ENCODE measurements at places on chromosomes 5 and 9.

GRCh38 chr5:71957292-71957898 lies 149.9 kb upstream of the MAP1B start:
- no peak for DNase-seq

- peak; percentile 38 for DNase-seq
Measured at GRCh38 chr5:137751869-137752491, 2.2 kb downstream of the HNRNPA0 start.

DNA sequence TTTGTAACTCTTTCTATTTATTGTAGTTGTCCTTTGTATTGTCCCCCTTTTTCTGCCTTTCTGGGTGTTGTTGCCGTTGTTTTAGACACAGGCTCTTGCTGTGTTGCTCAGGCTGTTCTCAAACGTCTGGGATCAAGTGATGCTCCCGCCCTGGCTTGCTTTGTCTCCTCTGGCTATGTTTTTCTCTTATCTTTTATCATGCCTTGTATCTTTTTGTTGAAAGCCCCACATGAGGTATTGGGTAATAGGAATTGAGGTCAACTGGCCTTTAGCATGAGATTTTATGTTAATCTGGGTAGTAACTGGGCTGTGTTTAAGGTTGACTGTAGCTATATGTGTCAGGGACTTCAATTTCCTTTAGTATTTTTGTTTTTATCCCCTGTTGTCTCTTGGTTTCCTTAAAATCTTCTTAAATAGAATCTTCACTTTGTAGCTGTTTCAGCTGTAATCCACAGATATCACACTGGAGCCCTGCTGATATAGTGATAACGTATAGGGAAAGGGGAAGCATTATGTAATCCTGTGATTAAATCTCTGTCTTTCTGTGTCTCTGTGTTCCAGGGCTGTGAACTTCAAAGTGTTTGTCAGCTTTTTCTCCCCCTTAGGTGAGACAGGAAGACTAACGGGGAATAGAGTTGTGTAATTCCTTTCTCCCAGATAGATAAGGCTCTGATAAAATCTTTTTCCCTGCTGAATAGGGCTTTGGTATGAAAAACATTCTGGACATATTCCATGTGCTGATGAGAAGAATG lies 25.9 kb upstream of the CACNA1B start:
- no peak for DNase-seq

GRCh38 chr5:174573221-174573994 lies 151.0 kb upstream of the MSX2 start:
- no peak for DNase-seq

- no peak for DNase-seq
Measured at GRCh38 chr5:151051931-151052608, 28.8 kb downstream of the TNIP1 start.

DNA sequence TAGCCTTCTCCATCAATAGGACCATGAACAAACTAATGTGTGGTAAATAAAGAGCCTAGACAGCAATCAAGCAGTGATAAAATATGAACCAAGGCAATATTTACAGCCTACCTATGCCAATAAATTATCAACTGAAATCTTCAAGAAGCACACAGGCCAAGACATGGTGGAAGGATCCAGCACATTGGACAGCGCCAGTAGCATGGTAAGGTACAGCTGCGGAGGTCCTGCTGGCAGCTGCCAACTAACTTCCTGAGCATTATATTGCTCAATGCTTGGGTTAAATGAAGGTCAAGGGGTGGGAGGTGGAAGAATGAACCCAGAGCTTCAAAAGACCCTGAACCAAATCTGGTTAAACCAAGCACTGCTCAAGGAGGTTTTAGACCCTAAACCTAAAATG lies 16.5 kb upstream of the SPDL1 start:
- no peak for DNase-seq

DNA sequence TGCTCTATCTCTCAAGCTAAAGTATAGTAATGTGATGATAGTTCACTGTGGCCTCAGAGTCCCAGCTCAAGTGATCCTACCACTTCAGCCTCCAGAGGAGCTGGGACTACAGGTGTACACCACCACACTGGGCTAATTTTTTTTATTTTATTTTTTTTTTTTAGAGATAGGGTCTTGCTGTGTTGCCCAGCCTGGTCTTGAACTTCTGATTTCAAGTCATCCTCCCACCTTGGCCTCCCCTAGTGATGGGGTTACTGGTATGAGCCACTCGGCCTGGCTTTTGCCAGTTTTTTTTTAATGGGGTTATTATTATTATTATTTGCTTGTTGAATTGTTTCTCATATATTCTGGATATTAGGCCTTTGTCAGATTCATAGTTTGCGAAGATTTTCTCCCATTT lies 13.2 kb downstream of the FAF2 start:
- no peak for DNase-seq

- no peak for DNase-seq
Measured at GRCh38 chr9:124133727-124134126, 122.2 kb downstream of the LHX2 start.

DNA sequence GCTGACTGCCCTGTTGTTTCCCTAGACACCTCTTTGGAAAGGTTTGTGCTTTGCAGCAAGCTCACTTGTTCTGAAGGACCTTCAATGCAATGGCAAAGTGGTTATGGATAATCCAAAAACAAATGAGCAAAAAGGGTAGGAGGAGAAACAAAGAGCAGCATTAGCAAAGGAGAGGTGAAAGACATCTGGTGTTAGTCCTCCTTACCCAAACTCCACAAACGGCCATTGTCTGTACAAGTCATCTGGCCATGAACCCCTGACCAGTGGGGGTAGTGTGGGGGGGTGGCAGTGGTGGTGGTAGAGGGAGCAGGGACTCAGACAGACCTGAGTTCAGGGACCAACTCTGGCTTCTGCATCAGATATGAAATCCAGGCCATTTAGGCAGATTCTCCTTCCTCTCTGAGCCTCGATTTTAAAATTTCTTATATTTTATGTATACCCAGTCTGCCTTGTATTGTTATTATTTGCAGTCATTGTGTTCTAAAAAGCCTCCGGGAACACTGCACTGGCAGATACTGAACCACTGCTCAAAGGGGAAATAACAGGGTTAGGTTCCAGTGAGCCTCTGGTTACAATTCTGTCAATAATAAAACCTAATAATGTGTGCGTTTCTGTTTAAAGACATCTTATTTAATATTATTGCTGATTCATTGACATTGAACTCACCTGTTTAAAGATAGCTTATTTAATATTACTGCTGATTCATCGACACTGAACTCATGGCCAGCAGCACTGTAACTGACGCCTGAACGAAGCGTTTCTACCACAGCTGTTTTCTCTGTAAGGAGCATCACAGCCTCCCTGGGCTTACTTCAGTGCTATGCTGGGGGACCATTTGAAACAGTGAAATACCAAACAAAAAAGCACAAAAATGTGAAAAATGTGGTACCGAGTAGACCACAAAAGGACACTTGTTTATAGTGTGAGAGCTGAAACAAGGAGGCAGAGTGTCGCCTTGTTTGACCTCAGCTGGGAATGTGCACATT lies 156.0 kb downstream of the SEC61B start:
- DNase-seq, result no peak

DNA sequence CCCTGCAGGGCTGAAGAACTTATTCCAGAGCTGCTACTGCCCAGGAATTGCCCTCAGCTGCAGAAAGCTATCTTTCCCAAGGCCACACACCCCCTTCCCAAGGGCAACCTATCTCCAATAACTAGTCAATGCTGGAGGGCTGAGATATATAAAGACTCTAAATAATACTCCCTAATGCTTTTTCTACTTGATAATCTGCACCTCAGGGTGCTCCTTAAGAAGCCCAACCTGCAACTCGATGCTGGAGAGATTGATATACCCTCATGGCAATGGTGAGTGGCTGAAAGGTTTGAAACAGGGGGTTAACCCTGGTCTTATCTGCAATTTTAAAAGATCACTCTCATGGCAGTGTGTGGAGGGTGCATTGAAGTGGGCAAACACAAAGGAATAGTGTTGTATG lies 142.7 kb upstream of the APC start:
- DNase-seq, result no peak

- no peak for DNase-seq
Measured at GRCh38 chr5:43245724-43246385, 53.8 kb downstream of the NIM1K start.

DNA sequence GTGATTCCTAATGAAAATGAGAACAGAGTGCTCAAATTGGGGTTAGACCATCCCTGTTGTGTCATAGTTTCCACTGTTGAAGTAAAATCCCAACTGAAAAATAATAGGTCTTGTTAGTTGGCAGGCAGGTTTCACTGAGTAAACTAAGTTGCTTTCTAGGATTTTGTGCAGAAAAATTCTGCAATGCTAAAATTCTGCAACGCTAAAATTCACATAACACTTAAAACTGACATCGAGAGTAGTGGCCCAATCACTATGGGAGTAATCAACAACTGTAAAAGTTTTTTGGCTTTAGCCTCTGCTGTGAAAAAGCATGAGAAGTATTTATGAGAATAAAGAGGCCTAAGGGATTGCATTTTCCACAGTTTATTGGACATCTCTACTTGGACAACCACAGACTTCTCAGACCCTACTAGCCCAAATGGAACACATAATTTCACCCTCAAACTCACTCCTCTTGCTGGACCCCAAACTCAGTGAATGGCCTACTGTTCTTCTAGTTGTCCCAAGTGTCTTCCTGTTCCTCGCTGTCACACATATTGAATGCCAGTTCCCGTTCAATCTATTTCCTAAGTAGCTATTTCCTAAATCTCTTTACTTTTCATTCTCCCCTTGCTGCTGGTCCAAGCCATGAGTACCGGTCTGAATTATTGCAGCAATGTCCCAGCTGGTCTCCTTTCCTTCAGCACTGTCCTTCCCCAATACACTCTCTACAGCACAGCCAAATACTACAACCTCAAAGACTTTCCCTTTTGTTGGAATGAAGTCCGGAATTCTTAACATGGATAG lies 355.4 kb downstream of the PDE4D start:
- DNase-seq, result no peak

GRCh38 chr9:128628471-128629048 lies 28.1 kb downstream of the DYNC2I2 start:
- no peak for DNase-seq

GRCh38 chr5:154868702-154869101 lies 10.3 kb downstream of the CNOT8 start:
- no peak for DNase-seq

GRCh38 chr5:34743878-34744277 lies 87.8 kb downstream of the RAI14 start:
- DNase-seq, result no peak

GRCh38 chr5:32707418-32707997 lies 3.6 kb upstream of the NPR3 start:
- DNase-seq, result no peak

DNA sequence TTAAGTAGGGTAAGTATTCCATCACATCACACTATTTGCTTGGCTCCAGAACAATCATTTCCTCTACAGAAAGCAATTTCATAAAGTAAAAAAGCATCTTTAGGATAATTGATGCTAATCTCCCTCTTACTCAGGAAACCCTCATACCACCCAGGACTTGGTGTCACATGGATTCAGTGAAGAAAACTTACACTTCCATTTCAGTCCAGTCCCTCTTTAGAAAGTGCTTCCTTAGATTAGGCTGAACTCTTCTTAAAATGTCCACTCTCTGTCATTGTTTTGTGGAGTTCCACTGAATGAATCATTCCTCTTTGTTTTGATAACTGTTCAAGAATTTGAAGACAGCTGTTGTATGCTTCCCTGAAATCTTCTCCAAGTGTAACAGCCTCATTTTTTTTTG lies 144.0 kb upstream of the ZNF462 start:
- no peak for DNase-seq

DNA sequence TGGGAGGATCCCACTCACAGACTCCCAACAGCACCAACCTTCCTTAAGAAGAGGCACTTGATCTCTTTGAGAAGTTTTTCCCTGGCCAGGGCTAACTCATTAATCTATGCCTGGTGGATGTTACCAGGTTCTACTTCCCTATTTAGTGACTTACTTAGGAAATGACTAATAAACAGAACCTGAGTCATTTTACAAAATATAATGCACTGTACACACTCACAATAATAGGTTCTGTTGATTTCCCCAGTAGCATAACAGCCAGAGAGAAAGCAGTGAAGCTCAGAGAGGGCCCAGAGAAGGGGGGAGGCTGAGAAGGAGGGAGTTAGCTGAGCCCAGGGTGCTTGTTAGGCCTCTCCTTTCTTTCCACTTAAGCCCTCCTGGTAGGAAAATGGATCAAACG lies 27.1 kb downstream of the FRMD3 start:
- DNase-seq, result no peak

- no peak for DNase-seq
Measured at GRCh38 chr5:149413477-149414210, 34.6 kb upstream of the IL17B start.

GRCh38 chr9:81687521-81688261 lies 1.7 kb downstream of the TLE1 start:
- no peak for DNase-seq

- DNase-seq, result no peak
Measured at GRCh38 chr5:125409234-125409860, 662.9 kb upstream of the ZNF608 start.

GRCh38 chr5:96337048-96337781 lies 95.8 kb downstream of the PCSK1 start:
- no peak for DNase-seq

- no peak for DNase-seq
Measured at GRCh38 chr5:123344816-123345426, 78.3 kb downstream of the CEP120 start.

GRCh38 chr9:86185872-86186271 lies 73.6 kb downstream of the C9orf153 start:
- DNase-seq, result no peak

DNA sequence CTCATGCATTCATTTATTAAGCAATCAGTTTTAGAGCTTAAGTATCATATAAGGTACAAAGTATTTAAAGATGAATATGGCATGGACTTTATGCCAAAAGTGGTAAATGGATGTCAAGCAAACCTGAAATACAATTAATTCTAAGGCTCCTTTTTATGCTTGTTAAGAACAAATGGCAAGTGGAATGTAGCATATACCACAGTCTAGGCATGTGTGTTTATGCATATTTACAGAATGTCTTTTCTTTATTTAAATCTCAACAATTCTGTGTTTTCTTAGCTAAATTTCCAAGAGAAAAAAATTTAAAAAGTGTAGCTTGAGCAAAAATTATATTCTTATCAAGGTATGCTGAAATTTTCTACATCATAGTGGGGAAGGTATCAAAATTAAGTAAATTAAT lies 39.8 kb downstream of the MPDZ start:
- DNase-seq, result no peak

- no peak for DNase-seq
Measured at GRCh38 chr5:109053995-109054417, 306.3 kb downstream of the FER start.

DNA sequence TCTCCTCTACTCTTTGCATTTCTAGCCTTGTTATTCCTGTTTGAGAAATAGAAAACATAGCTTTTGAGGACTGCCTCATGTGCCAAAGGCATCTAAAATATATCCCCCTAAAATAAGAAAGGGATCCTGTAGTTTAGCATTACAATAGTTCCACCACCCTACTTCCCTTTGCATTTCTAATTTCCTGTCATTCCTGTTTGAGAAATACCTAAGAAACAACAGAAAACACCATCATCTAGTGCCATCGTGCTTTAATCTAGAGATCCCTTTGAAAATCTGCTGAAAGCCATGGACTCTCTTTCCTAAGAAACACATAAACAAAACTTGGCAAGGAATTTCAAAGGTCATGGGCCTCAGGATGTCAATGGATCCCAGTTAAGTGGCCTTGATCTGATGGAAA lies 7.5 kb downstream of the CLK4 start:
- DNase-seq, result no peak
